ENCODE measurements at places on chromosomes 13 and 19. TPM values are rescaled to one million over a fixed set of nuclear protein-coding genes. Genes with fewer than 3 reads are reported as not detected.

The CYP2F1 gene
- not detected for total RNA-seq

The CD79A gene
- not detected for total RNA-seq

The ZSCAN4 gene
- total RNA-seq: not detected

The ADAT3 gene
- total RNA-seq: 17.3 TPM

The PSG7 gene
- not detected for total RNA-seq

The BABAM1 gene
- 81.6 TPM for total RNA-seq

GRCh38 chr13:111392486-111392885 lies 72.0 kb downstream of the TEX29 start:
- no peak overlapping the region for H3K4me3 ChIP-seq
- no peaks in the 10 kb centered on the region for H3K27me3 ChIP-seq
- DNase-seq: no peak
- H3K36me3 ChIP-seq: no peaks in the 10 kb centered on the region

DNA sequence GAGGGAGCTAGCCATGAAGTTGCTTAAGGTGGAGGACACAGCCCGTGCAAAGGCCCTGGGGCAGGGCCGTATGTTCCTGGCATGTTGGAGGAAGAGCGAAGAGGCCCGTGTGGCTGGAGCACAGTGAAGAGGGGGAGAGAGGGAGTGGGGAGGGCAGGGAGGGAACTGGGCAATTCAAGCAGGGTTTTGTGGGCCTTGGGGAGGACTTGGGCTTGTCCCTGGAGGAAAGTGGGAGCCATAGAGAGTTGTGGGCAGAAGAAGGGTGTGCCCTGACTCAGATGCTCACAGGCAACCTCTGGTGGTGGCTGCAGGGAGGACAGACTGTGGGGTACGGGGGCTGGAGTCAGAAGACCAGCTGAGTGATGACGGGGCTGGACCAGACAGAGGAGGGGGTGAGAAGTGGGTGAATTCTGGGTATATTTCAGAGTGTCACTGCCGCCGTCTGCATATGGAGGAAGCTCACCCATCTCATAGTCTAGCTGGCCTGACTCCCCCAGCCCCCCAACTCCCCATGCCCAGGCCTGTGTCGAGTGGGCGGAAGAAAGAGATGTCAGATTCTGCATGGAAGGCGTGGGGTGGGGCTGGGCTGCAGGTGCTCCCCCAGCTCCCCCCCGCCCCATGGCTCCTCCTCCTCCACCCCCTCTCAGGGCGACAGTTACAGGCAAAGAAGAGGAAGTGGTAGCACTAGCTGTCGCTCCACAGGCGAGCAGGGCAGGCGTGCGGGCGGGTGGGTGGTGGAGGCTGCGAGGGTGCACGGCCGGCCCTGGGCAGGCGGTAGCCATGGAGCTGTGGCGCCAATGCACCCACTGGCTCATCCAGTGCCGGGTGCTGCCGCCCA lies at the start of gene VAV1:
VAV1 (plus strand) TSS at position 681 of the 838 bp plus-strand sequence; CDS start at position 781, 100 bp downstream.
- no peaks in the 10 kb centered on the region for H3K36me3 ChIP-seq
- peak within 1 kb of the TSS; percentile 22 for H3K4me3 ChIP-seq
- H3K27me3 ChIP-seq: no peaks in the 10 kb centered on the region

DNA sequence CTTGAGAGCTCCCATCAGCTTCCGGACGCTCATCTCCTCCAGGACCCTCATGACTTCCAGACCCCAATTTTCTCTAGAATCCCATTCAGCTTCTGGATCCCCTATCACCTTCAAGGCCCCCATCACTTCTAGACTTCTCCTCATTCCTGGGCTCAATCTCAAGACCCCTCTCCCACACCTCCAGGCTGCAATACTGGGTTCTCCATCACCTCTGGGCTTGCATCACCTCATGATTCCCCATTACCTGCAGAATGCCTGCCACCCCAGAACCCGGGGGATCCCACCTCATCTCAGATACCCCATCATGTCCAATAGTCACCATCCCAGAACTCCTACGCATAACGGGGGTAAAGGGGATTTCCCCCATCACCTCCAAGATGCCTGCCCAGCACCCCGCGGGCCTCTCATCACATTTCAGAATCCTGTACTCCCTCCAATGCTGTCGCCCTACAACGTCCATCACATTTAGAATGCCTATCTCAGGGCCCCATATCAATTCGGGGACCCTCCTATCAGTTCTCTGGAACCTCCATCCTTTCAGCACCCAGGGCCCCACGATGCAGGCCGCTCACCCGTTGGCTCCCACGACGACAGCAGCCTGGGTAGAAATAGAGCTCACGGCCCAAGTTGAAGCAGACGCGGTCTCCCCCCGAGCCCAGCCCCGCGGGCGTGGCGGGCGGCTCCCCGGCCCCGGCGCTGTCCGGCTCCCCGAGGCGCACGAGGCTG lies 738 bp downstream of the DMWD start:
- H3K4me3 ChIP-seq: peak overlapping the region; percentile 82
- no peaks in the 10 kb centered on the region for H3K36me3 ChIP-seq
- H3K4me1 ChIP-seq: peaks cover 2% of the 10 kb centered on the region
- H3K27ac ChIP-seq: peak overlapping the region; percentile 68
- no peak for DNase-seq

DNA sequence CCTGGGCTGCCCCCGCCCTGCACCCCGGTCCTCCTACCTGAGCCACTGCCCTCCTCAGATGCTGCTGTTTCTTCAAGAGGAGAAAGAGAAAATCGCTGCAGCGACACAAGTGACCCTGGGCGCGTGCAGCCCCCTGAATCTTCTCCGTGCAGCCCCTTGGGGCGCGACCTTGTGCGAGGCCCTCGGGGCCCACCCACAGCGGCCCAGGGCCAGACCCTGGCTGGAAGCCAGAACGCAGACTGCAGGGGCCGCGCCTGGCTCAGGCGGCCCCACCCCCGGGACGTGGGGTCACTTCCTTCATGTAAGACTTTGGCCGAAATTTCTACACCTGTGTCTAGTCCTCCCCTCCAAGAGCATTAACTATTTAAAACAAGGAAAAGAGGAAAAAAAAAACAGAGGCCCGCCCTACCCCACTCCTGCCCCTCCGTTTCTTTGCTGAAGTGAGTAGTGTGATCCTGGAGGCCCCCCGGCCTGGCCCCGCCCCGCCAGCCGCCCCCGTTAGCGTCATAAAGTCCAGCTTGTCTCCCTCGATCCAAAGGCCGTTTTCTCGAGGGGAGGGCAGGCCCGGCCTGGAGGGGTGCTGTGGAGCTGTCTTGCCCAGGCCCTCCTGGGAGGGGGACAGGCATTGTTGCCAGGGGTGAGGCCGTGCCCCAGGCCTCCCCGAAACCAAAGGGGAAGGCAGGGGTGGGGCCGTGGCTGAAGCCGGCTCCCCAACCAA lies 35.3 kb downstream of the BTBD2 start:
- peaks cover 3% of the 10 kb centered on the region for H3K36me3 ChIP-seq
- H3K27me3 ChIP-seq: no peaks in the 10 kb centered on the region
- H3K4me1 ChIP-seq: no peaks in the 10 kb centered on the region
- DNase-seq: no peak
- no peak overlapping the region for H3K27ac ChIP-seq

- no peaks in the 10 kb centered on the region for H3K36me3 ChIP-seq
- H3K4me1 ChIP-seq: no peaks in the 10 kb centered on the region
- H3K27ac ChIP-seq: no peak overlapping the region
- no peak overlapping the region for H3K4me3 ChIP-seq
- DNase-seq: no peak
- no peaks in the 10 kb centered on the region for H3K27me3 ChIP-seq
Observed at GRCh38 chr13:49410477-49410876, 33.4 kb downstream of the CAB39L start.

DNA sequence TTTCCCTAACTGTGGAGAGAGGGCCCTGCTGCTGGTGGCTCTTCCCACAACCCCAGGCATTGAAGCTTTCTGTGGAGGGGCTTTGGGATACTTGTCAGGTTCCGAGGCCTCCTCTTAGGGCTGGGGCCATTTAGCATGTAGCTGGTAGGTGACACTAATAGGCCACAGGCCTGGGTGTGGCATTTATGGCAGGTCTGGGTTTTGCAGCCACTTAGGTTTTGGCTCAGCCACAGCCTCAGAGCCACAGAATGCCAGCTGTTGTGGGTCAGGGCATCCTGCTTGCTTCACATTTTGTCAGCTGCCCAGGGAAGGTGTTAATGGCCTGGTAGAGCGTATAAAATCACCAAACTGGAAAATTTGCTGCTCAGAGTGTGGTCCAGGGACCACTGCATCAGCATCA lies 15.7 kb downstream of the FAM124A start:
- no peak overlapping the region for H3K27ac ChIP-seq
- H3K36me3 ChIP-seq: no peaks in the 10 kb centered on the region
- no peak overlapping the region for H3K4me3 ChIP-seq
- no peaks in the 10 kb centered on the region for H3K4me1 ChIP-seq

DNA sequence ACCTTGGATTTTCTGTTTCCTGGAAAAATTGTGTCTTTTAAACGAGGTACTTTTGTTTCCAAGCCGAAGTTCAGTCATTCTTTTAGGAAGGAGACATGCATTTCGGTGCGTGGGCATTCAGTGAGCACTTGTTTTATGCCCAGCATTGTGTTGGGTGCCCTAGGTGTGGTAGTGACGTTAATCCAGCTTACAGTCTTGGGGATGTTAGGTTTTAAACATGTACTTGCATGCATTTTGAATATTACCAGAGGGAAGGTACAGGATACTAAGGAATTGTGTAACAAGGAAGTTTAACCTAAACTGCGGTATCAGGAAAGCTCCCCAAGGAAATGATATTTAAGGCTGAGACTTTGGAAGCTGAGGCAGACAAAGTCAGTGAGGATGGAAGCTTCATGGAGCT lies 66.3 kb downstream of the ARHGAP35 start:
- no peak overlapping the region for H3K4me3 ChIP-seq
- H3K27me3 ChIP-seq: no peaks in the 10 kb centered on the region
- peaks cover 34% of the 10 kb centered on the region for H3K4me1 ChIP-seq
- H3K36me3 ChIP-seq: no peaks in the 10 kb centered on the region
- no peak for DNase-seq

DNA sequence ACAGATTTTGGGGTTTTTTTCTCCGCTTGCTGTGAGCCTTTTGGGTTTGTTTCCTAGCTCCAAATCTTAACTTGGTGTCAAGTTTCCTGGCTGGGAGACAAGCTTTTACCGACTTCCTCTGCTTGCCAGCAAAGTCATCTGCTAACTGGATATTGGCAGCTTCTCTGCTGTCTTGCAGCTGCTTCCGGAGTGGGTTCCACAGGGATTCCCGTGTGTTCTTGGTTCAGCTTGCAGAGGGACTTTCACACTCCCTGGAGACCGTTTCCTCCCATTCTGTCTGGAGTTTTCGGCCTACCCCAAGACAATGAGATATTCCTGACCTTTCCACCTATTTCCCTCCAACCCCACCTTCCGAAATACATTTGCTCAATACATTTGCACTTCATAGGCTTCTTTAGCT lies 2.2 kb upstream of the COLGALT1 start:
- H3K4me1 ChIP-seq: no peaks in the 10 kb centered on the region
- no peaks in the 10 kb centered on the region for H3K36me3 ChIP-seq
- H3K4me3 ChIP-seq: no peak overlapping the region
- DNase-seq: peak; percentile 49
- H3K27ac ChIP-seq: no peak overlapping the region

- peak overlapping the region; percentile 88 for H3K27ac ChIP-seq
- peak overlapping the region; percentile 89 for H3K4me3 ChIP-seq
- no peaks in the 10 kb centered on the region for H3K27me3 ChIP-seq
Observed at GRCh38 chr19:48618278-48618915, 581 bp downstream of the RPL18 start.

DNA sequence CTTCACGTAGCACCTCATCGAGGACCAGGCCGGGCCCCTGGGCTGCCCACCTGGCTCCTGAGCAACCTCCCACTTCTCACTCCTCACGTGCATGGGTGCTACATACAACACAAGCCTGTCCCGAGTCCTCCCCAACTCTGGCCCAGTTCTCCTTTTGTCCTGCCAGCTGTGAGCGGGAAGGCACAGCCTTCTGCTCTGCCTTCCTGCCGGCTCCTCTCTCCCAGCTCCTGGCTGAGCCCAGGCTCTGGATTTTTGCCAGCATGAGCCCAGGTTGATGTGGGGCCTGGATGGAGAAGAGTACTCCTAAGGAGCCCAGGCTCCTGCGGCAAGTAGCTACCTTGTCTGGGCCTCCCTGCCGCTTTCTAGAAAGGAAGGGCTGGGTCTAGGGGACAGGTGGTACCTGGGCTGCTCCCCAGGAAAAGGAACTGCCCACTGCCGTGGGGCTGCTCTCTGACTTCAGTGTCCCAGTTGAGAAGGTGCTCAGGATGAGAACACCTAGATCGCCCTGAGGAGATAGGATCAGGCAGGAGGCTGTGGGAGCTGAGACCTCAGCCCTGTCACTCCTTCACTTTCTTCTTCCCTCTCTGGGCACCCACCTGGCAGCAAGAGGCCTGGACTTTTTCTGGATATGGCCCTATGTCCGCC lies 23.6 kb downstream of the LYL1 start:
- DNase-seq: peak; percentile 60
- H3K4me1 ChIP-seq: peaks cover 36% of the 10 kb centered on the region
- H3K4me3 ChIP-seq: no peak overlapping the region
- H3K36me3 ChIP-seq: peaks cover 9% of the 10 kb centered on the region
- peak overlapping the region; percentile 79 for H3K27ac ChIP-seq

DNA sequence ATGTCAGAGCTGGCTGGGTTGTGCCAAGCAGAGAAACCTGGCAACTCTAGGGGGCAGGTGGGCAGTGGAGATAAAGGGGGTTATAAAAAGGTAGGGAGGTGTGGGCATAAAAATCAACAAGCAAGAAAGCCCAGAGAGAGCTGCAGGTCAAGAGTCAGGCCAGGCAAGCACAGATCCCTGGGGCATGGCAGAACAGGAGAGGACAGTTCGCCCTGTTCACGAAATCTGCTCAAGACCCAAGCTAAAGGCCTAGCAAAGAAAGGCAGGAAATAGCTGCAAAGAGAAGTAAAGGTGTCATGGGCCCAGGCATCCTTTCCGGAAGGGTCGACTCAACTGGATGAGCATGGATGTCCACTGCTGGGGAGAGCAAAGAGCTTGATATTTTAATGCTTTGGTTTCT lies 3.4 kb downstream of the MBNL2 start:
- H3K4me1 ChIP-seq: peaks cover 4% of the 10 kb centered on the region
- H3K27ac ChIP-seq: peak overlapping the region; percentile 85
- H3K36me3 ChIP-seq: no peaks in the 10 kb centered on the region

GRCh38 chr13:92137520-92137919 lies 739.1 kb downstream of the GPC5 start:
- no peak overlapping the region for H3K4me3 ChIP-seq
- no peak overlapping the region for H3K27ac ChIP-seq
- H3K36me3 ChIP-seq: no peaks in the 10 kb centered on the region
- no peaks in the 10 kb centered on the region for H3K27me3 ChIP-seq
- DNase-seq: no peak

DNA sequence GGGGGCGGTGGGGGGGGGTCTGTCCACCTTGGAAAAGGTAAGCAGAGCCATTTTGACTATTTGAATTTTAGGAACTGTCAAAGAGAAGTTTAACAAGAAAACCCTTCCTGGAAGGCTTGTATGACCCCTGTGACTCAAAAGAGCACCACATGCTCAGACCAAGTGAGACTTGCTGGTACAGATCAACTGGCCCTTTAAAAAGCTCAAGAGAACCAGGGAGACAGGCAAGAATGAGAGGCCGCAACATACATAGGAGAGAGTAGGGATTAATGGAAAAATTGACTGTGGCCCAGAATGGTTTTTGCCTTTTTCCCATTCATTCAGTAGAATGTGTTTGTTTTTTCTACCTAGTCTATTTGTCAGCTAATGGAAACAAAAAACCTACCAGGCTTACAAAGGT lies 26.2 kb upstream of the ATP8A2 start:
- H3K27me3 ChIP-seq: no peaks in the 10 kb centered on the region
- H3K36me3 ChIP-seq: no peaks in the 10 kb centered on the region
- no peak overlapping the region for H3K4me3 ChIP-seq
